EH (cell line): ENCODE measurements at places on chromosomes 12 and 14.

- no peak for DNase-seq
Observed at GRCh38 chr14:93271111-93271510, 61.7 kb downstream of the BTBD7 start.

GRCh38 chr14:53390008-53390407, 236.9 kb upstream of the DDHD1 start:
- DNase-seq: no peak

GRCh38 chr14:21846227-21846885, 172.7 kb upstream of the OR4E1 start:
- DNase-seq: no peak

DNA sequence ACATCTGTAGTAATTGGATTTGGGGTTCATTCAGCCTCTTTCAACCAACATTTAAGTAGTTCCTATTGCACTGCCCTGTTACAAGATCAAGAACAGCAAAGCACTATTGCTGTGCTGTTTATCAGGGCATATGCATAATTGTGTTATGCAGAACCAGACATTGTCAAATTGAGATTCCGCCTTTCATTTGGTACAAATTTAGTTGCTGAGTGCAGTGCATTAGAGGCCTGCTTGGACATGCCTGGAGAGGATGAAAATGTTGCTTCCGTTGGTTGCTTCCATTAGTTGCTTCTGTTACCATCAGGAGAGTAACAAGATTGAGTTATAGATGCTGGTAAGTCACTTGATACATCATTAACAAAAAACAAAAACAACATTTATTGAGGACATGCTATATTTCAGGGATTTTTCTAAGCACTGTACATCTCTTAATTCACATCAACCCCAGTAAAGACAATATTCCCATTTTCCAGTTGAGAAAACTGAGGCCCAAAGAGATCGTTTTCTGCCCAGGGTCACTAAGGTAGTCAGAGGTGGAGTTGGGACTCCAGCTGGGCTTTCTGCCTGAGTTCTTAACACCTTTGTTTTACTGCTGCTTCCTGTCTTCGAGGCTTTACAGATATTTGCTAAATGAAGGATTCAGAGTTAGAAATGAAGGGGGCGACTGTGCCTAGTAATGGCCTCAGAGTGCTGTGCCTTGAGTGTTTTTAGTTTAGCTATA, 79.3 kb downstream of the PPP2R5C start:
- no peak for DNase-seq

GRCh38 chr12:114269153-114269552, 136.8 kb downstream of the TBX5 start:
- no peak for DNase-seq

- no peak for DNase-seq
Observed at GRCh38 chr12:38154096-38155019, 162.2 kb upstream of the ALG10B start.
